ENCODE measurements at places on chromosomes 16 and 17.

DNA sequence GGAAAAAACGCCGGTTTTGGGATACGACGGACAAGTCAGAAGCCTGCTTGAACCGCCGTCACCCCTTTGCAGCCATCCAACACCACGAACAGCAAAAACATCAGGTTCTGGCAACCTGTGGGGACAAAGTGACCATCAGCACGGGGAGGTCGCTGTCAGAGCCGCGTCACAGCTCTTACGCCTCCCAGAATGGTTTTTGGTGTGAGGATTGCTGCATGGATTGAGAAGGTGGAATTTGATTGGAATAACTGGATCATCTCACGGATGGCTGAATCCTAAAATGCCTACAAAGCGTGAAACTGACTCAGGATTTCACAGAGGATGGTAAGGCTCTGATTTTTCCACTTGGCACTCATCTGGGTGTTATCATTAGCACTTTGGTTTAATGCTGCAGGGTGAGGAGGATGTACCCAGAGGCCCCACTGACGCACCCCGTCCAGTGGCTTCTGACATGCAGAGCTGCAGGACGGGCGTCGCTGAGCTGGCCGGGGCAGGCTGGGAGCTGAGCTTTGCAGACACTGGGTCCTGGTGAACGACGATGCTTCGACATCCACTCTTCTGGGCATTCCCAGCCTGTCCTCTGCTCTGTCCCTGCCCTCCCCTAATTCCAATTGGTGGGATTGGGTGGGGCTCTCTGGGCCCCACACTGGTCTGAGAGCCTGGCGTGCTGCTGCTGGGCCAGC is 73.4 kb upstream of the CREBBP start:
- no peak for DNase-seq

GRCh38 chr16:67165121-67166078 is 855 bp downstream of the HSF4 start:
- no peak for DNase-seq

DNA sequence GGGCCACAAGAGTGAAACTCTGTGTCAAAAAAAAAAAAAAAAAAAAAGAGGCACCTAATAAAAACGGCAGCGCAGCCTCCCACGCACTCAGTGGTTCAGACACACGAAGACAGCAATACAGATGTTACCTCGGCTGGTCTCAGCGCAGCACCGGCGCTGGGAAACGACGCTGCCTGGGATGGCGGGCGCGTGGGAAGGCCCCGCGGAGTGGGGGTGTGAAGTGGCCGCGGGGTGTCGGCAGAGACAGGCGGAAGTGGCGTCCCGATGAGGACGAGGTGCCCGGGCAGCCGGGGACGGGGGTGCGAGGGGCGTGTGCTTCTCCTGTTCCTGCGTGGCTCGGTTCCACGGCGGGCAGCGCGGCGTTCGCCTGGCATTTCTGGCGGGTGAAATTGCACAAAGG is 179.4 kb downstream of the BANP start:
- no peak for DNase-seq

DNA sequence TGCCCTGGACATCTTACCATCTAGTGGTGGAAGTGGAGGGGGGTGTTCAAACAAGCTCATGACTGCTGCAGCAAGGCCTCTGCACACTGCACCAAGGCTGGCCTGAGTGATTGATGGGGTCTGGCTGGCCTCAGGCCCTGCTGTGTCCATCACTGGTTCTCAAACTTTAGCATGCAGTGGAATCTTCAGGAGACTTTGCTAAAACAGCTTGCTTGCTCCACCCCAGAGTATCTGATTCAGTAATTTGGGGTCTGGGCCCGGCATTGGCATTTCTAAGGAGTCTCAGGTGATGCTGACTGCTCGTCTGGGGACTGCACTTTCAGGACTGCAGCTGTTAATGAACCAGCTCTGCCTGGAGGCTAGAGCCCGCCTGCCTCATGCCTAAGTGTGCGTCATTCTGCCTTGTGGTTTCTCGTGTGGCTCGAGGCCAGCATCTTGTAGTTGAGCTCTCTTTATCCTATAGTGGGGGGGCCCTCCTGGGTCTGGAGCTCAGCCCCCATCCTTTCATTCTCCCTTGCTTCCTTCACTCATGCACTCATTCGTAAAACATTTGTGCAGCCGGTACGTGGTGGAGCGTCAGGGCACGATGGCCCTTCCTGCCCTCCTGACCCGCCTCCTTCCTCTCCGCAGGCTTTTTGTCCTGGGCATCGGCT is 4.1 kb downstream of the MGAT5B start:
- no peak for DNase-seq

DNA sequence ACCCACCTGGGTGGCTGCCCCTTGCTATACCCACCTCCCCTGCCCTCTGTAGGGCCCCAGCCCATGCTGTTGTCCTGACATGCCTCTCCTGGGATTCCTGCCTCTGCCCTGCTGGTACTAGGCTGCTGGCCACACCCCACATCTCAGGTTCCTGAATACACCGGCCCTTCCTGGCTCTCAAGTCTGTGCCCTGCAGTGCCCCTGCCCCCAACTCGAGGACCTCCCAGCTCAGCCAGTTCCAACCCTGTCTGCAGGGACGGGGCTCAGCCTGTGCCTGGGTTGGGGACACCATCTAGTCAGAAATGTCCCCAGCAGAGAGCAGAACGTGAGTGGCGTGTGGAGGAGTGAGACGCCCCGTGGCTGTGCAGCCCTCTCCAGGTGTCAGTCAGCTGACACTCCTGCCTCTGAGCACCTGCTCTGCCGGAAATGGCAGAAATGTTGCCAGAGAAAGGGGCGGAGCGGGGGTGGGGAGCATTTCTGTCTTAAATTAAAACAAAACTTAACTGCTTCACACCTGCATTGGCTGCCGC is 28.7 kb downstream of the ACSF3 start:
- peak; percentile 47 for DNase-seq

- DNase-seq: peak; percentile 26
Observed at GRCh38 chr17:33674685-33675084, 381.6 kb upstream of the ASIC2 start.

- DNase-seq: peak; percentile 22
Observed at GRCh38 chr16:54062361-54063278, 224.0 kb downstream of the IRX3 start.

GRCh38 chr16:1432388-1433262 is 1.7 kb downstream of the PERCC1 start:
- DNase-seq: no peak

All from NCI-H1092 treated with DMSO at 0.1 percent for 48 hours (cell line).